ENCODE measurements at places on chromosomes 7 and 10.

GRCh38 chr7:142629588-142630260 is 119.5 kb upstream of the PRSS1 start:
- no peak for DNase-seq

DNA sequence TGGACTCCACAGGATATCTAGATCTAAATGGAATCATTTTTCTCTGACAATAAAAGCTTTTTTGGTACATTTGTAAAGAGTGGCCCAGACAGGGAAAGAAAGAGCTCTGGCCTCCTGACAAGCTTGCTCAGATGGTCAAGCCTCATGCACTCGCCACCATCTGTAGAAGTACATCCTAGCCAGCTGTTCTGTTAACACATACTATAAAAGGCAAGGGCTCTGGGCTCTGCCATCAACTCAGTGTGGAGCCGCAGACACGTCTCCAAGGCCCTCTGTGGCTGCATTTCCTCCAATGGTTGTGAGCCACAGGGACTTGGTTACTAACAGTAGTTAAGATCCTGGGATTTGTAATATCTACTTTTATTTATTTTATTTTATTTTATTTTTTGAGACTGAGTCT is 70.8 kb upstream of the KDM7A start:
- no peak for DNase-seq

DNA sequence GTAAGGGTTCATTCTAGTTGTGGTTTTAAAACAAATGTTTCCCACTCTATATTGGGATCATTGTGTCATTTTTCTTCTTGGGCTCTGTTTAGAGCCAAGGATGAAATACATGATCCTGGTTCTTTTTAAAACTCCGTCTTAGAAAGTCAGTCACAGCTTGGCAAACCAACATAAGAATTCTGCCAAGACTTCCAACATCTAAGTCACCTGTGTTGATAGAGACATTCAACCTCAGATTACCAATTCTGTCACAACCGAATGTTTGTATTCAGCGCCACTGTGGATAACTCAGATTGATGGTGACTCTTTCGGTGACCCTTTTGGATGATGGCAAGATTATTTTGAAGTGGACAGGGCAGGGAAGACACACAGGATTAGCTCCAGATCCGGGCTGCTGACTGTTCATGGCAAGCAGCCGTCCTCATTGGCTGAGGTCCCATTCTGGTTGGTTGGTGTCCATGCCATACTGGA is 255.4 kb downstream of the ARHGAP21 start:
- DNase-seq = no peak

DNA sequence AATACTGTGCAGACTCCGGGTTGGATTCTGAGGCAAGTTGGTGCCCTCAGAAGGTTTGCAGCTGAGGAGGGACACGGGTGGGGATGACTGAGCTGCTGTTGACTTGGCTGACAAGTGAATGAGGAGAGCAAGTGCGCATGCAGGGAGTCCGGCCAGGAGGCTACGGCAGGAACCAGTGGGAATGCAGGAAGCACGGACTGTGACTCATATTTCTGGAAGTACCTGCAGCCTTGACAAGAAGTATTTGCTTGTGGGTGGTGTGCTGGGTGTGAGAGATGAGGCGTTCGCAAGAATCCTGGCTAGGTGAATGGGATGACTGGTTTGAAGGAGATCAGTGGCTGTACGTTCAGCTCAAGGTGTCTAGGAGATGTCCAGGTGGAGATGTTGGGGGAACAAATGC is 30.8 kb upstream of the FXYD4 start:
- DNase-seq = no peak

DNA sequence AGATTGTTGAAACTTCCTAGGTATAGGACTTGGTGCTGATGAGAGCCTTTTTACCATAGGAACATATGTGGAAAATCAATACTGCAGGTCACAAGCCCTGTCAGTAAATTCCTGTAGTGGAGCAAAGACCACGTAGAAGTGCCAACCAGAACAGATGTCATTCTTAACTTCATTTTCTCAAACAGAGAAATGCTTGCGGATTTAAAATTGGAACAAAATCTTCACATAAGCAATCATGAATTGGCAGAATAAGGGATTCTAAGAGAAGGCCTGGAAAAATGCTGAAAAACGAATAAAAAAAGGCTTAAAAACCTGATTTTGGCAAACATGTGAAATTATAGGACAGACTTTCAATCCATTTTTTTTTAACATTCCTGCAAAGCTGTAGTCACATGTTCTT is 80.8 kb upstream of the SMIM30 start:
- DNase-seq = no peak

DNA sequence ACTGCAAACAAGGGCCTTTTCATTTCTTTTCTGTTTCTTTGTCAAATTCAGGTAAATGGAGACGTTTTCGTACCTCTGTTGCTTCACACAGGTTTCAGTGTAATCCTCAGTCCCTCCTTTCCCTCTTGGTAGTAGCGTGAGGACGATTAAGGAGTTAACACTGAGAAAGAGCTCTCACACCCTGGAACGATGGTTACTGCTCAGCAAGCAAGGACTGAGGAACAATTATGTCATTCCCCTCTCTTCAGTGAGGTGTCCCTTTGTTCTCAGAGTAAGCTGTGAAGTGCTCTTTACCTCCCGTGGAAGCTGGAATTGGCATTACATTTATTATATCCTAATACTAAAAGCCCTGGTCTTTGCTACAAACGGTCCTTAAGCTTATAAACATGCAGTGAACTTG is 95.9 kb downstream of the FANK1 start:
- no peak for DNase-seq

DNA sequence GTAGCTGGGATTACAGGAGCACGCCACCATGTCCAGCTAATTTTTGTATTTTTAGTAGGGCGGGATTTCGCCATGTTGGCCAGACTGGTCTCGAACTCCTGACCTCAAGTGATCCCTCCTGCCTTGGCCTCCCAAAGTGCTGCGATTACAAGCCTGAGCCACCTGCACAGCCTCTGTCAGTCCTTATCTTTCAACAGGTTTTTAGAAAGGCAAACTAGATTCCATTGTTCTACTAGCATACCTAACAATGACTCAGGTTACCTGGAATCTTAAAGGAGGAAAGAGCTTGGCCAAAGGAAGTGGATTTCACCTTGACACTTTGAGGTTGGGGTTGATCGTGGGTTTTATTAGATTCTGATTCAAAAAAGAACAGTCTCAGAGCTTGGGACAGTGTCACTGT is 3.2 kb downstream of the ABCC2 start:
- no peak for DNase-seq

DNA sequence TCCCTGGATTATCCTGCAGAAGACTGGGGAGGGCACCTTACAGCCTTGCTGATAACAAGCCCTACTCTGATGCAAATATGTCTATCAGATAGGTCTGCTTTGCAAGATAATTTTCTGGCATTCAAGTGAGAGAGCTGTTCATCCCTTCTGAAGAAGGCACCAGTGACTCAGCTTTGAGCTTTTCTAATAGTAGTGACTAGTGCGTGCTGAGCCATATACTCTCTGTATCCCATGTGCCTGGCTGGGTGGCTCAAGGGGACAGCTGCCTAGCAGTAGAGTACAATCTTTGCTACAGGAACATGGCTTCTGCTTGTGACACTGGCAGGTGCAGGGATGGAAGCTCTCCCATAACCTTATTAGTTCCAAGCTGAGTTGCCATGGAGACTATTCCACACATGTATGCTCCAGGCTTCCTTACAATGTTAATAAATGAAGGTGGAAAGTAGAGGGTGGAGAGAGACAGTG is 35.0 kb upstream of the ABCB4 start:
- DNase-seq = no peak

GRCh38 chr10:79409726-79410085 is 35.7 kb downstream of the ZCCHC24 start:
- no peak for DNase-seq

- DNase-seq = no peak
Observed at GRCh38 chr10:24415455-24416125, 206.7 kb downstream of the KIAA1217 start.

GRCh38 chr7:159064816-159065510 is 79.7 kb downstream of the VIPR2 start:
- DNase-seq = no peak

DNA sequence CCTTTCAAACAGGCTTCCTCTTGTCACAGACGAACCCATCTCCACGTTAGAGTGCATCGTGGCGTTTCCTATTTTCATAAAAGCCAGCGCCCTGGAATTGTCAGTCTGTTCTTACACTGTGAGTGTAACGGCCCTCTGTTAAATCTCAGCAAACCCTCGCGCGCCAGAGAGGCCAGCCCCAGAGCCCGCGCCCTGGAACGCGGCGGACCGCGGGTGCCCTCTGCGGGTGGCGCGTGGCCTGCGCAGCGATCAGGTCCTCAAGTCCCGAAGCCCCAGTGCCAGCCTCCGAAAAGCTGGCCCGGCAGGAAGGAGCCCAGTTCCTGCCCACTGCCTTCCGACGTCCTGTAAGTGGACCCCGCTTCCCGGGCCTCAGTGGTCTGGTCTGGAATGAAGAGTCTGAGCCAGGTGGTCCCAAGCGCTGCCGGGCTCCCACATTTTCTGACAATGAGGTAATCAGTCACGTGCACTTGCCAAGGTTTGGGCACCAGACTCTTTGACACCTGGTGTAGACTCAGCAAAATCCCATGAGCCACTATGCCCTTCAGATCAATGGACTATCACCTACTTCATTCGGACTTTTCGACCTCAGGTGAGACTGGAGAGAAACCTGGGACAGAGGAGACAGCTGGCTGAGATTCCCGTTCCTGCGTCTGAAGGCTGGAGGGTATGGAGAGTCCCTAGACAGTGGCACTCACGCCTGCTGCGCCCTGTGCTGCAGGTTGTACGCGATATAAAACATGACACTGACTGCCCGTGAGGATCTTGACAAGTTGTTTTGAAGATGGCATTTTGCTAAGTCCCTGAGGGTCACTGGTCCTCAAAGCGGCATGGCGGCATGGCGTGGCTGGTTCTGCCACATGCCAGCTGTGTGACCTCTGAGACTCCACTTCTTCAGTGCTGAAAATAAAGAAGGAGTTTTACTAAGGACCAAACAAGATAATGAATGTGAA is 109.4 kb upstream of the LANCL2 start:
- peak; percentile 28 for DNase-seq

- DNase-seq = no peak
Observed at GRCh38 chr10:58358947-58359346, 24.1 kb downstream of the UBE2D1 start.

DNA sequence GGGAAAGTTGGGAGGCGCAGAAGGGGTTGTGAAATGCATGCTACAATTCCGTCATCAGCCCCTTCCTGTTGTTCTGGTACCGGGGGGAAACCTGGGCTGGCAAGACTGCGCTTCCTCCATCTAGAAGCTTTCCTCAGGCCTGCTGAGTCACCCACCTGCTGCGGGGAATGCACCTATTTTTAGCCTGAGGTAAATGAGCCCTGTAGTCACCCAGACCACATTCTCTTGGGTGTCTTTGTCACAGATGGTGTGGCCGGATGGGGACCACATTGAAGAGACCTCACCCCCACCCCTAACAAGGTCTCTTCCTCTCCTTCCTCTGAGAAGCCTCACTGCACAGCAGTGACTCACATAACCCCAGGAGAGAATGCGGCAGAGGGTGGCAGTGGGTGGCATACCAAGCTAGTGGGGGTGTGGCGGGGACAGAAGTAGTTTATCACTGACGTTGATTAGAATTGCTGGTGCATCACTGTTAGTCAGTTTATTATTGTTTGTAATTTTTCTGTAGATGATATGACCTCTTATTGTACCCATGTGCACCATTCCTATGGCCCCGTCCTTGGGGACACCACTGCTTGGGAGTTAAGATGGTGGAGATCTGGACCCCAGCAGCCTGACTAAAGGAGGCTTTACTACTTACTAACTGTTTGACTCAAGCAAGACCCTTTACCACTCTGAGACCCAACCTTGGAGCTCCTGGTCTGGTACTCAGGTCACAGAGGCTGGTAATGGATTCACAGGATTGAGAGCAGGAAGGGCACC is 83.0 kb upstream of the DUSP5 start:
- no peak for DNase-seq

DNA sequence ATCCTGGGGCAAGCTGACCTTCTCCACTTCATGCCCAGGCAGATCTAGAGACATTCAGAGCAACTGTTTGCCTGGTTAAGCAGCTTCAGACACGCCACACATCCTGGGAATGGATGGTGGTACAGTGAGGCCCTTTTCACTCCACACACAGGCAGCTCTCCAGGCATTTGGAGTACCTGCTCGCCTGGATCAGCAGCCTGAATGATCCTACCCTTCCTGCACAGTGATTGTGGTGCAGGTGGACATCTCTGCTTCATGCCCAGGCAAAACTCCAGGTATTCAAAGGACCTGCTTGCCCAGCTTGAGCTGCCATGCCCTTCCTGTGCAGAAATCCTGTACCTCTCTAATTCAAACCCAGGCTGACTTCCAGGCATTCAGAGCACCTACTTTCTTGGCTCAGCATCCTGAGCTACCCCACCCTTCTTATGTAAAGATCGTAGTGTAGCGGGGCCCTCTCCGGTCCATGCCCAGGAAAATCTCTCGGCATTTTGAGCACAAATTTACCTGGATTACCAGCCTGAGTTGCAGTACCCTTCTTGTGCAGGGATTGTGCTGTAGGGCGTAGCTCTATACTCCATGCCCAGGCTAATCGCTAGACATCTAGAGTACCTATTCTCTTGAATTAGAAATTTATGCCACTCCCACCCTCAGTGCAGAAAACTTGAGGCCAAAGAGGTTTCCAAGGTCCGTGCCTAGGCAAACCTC is 972.8 kb downstream of the ANKRD7 start:
- DNase-seq = no peak

DNA sequence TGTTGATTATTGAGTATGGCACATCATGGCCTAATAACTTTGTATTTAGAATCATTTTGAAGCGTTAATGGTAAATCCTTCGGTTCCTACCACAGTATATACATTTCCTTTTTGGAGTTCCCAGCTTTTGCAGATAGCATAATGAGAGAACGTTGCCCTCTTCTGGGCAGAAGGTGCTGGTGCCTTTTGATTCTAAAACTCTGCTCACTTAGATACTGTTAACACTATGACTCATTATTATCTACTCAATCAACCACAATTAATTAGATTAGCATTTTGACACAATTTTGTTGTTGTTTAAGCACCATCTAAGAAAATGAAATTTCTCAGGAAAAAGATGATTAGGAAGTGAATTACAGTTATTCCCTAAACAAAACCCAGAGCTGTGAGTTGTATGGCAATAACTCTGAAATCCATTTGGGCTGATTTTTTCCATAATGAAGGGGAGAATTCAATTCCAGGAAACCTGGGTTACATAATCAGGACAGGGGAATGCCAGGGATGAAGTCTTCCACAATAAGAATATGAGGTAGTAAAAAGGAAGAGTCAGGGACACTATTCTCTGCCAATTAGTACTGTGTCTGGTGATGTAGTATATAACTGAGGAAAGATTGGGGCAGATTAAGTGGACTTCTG is 11.5 kb upstream of the DLD start:
- DNase-seq = peak; percentile 22

DNA sequence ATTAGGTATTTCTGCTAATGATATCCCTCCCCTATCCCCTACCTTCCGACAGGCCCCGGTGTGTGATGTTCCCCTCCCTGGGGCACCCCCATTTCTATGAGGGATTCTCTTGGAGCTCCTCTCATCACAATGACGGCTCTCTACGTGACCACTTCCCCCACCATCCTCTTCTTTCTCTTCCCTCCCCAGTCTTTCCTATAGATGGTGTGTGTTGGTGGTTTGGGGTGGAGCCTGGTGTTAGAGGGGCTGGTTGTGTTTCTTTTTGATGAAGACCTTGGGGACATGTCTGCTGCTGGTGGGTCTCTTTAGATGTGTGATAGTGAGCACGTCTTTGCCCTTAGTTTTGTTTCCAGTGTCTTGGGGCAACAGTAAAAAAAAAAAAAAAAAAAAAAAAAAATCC is 28.6 kb downstream of the RPS24 start:
- DNase-seq = no peak

Measured in AG09319 (cell line).